Dermis blood vessel endothelial cell (primary cell): ENCODE measurements at places on chromosomes 5 and 9.

GRCh38 chr5:113330533-113331208 lies 104.1 kb downstream of the TSSK1B start:
- peak; percentile 77 for DNase-seq

DNA sequence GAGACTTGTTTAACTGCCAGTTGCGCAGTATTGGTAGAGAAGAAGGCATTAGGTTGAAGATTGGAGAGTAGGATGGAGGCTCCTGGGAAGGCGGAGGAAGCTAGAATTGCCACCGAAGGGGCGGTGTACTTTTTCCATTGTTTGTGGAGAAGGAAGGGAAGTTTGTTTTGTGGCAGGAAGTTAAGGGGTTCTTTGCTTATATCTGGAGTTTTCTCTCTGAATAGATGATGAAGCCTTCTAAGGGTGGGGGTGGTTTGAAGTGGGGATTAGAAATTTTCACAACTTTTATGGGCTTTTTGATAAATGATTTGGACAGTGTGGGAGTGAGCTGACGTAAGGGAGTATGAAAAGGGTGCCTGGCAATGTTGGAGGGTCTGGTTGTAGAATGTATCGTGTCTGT lies 59.3 kb downstream of the SNX30 start:
- DNase-seq = peak; percentile 17

- no peak for DNase-seq
Observed at GRCh38 chr5:87403409-87403808, 9.3 kb downstream of the CCNH start.

DNA sequence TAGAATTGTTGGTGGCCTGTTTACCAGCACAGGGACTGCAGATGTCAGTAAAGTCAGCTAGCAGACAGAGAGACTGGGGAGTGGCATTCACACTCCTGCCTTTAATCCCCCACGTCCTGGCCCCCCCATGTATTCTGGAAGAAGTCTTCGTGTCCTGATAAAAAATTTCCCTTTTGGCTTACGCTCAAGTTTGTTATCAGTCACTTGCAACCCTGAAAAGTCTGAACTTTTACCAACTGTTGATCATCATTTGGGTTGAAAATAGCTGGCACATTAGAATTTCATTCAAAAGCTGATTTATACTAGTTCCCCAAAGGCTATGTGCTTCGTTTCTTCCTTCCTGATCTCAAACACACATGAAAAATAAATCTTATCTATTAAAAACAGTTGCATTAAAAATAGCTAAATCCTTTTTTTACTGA lies 5.8 kb upstream of the CRHBP start:
- DNase-seq = peak; percentile 29

- no peak for DNase-seq
Observed at GRCh38 chr5:166346726-166347374, 1944.6 kb upstream of the WWC1 start.

- DNase-seq = no peak
Observed at GRCh38 chr9:14560194-14560593, 133.0 kb downstream of the ZDHHC21 start.

- DNase-seq = no peak
Observed at GRCh38 chr5:109164001-109164400, 245.8 kb downstream of the PJA2 start.

DNA sequence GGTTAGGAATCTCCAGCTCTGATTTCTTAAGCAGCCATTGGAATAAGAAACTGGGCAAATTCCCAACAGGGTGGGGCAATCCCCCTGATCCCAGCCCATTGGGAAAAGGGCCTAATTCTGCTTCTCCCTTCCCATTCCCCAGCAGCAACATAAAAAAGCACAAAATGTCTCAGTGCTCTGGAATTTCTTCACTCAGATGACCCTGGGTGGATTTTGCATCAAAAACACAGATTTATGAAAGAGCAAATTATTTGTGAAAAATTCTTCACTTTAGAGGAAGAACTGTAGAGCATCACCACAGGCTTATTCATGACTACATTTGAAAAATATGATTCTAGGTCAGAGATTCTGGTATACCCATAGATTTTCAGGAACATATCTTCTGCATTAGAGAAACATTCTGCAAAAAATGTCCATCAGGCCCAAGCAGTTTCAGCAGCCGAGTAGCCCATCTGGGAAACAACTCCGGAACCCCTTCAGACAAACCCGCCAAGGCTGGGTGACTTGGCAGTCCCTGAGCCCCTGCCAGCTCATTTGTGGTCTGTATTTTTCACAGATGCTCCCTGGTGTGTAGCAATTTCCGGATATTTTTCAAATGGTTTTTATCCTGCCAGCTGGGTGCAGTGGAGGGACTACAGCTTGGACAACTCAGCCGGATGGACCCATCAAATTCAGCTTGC lies 102.1 kb upstream of the RANBP3L start:
- DNase-seq = no peak

DNA sequence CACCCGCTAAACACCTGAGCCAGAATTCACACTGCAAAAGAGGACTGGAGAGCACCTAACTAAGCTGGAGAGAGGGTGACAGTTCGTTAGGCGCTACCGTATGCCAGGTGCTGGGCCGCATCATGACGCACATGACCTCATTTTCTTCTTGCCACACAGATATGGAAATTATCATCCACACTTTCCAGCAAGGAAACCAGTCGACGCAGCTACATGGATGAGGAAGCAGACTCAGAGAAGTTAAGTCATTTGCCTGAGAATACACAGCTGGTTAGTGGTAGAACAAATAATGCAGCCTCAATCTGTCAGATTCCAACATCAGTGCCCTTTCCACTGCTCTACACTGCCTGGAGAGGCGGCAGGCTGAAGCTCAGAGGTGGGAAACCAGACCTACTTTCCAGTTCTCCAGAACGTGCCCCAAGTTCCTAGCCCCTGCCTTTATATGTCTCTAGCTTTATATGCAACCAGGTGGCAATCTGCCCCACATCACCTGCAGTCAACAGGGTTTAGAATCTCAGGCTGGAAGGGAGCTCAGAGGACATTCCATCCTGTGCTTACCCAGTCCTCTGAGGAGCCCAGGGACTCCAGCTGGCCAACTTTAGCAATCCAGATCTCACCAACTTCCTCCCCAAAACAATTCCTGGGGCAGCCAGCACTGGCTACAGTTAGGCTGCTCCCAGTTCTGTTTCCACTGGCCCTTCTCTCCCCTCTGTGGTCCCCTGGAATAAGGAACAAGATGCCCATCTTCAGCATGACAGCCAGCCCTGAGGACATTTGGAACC lies 8.8 kb downstream of the TNIP1 start:
- DNase-seq = no peak

- no peak for DNase-seq
Observed at GRCh38 chr5:135214897-135215616, 181.0 kb upstream of the PITX1 start.

GRCh38 chr5:39328731-39329130 lies 35.6 kb downstream of the C9 start:
- DNase-seq = no peak

DNA sequence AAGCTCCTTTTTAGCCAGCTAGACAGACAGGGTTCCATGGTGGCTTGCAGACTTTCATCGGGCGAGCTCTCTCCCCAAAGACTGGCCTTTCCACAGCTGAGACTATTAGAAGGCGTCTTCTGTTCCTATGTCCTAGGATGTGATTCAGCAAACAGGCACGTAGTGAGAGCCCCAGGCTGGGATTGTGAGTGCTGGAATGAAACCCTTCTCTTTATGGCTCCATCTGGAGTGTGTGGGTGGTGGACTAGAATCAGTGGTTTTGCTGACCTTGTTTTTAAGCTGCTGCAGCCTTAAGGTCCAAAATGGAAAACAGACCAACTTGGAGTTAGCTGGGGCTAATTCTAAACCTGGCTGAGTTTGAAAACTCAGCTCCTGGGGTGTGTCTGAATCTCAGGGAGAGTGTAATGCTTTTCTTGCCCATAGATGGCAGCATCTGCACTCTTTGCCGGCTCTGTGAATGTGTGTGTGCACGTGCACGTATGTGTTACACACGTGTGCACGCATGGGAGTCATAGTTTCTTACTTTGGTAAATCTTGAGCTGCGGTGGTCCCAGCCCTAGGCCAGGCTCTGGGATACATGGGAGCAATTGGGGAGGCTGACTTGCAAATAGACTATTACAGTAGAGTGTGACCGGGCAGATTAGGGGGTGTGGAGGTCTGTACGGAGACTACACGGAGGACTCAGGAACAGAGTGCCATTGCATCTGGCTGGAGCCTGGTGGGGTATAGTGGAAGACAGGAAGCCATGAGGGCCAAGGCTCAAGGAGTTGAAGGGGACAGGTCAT lies 10.7 kb downstream of the GSN start:
- peak; percentile 88 for DNase-seq

DNA sequence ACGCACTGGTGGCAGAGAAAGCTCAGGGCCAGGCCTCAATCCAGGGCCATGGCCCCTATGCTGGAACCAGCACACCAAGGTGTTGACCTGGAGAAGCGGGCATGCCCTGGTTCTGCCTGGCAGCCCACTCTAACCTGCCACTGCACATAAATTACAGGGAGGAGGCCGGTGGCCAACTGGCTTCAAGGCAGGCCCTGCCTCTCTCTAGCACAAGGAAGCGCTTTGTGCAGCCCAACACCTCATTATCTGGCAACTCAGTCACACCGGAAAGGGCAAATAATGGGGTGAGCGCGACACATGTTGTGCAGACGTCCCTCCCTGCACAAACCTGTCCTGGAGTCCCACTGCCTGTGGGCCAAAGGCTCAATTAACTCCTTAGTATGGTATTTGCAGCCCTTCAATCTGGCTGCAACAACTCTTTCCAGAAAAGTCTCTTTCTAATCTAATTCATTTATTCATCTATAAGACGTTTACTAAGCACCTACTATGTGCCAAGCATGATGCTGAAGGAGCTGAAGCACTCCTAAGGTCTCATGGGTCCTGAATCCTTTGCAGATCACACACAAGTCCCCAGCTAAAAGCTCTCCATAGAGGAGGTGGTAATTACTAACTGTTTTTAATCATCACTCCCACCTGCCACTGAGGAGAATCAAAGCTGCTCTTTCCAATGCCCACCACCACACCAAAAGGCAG lies 24.9 kb downstream of the SHB start:
- no peak for DNase-seq

DNA sequence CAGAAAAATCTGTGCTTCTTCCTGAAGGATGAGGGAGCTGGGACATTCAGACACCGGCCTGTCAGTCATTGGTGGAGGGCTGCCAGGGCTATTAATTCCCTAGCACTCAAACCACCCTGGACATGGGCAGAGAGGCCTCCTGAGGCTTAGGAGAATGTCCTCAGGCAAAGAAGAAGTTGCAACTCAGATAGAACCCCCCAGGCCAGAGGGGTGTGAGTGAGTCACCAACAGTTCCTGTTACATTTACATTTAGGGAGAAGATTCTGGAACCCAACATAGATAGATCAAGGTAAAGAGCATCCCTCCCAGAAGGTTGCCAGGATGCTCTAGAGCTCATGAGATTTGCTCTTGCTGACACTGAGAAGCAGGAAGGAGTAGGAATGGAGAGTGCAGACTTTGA lies 29.2 kb upstream of the SYK start:
- DNase-seq = no peak

- no peak for DNase-seq
Observed at GRCh38 chr5:167530548-167530947, 760.9 kb upstream of the WWC1 start.

DNA sequence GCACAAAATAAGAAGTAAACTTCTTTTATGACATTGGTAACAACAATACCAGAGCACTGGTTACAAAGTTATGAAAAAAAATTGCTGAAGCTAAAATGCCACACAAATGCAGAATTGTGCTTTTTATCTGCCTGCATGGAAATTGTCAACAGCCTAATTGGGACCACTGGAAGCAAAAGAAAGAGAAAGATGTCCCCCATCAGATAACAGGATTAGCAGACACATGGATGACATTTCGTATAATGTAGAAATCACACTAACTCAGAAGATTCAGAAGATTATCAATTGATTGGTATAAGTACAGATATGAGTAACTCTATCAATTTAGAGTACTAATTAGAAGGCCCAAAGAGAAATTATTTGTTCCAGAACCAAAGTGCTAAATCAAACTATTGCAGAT lies 19.1 kb upstream of the FRMD3 start:
- DNase-seq = no peak

DNA sequence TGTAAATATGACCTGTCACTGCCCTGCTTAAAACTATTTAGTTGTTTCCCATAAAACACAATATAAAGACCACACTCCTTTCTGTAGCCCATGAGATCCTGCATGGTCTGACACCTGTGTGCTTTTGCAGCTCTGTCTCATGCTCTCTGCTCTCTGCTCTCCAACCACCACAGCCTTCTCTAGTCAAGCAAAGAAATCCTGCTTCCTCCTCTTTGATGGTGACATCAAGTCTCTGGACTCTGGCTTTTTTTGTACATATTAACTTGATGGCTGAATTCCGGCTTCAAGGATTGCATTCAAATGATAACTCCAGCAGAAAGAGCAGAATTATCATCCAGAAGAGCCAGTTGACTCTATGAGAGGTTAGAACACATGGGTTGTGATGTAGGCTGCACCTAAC lies 58.2 kb downstream of the CHSY3 start:
- no peak for DNase-seq

DNA sequence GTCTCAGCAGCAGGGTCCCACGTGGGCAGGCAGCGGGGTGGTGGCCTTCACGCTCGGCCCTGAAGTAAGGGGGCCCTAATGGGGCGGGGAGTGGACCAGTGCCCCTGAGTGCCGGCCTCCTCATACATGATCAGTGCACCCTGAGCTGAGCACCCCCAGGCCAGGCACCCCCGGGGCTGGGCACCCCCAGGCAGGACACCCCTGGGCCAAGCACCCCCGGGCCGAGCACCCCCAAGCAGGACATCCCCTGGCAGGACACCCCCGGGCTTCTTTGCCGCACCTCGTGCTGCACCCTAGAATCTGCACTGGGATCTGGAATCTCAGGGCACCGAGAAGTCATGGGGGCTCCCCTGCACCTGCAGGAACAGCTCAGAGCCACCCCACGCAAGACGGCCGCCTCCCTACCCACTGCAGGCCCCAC lies 51.4 kb downstream of the EXD3 start:
- no peak for DNase-seq

DNA sequence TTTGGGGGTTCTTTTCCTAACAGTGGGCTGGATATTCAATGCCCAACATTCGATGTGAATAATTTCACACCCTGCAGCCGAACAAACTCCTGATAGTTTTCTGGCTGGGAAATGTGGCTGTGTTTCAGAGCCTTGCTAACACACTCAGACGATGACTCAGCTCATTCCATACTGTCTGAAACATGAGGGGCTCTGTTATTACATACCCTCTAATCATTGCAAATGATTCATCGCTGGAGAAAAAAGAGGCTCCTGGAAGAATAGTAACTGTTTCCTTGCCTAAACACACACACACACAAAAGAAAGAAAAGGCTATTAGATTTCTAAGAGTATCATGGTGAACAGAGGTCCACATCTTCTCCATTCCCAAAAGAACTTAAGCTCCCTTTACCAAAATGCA lies 75.8 kb downstream of the OXCT1 start:
- DNase-seq = peak; percentile 95

DNA sequence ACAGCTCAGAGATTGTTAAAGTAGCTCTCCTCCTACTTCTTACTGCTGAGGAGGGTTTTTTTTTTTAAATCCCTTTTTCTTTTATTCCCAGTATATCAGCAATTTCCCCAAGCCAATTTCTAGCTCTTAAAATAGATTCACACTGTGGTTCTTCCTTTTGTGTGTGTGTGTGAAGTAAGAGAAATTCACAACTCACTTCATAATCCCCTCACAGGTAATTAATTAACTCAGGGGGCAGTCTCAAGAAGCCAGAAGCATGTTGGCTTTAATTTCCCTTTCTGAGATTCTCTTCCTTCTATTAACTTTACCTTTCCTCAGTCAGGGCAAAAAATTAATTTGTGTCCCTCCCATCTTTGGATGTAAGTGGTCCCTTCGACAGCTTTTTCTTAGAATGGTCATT lies 71.0 kb upstream of the HMHB1 start:
- DNase-seq = no peak
